Left renal cortex interstitium (tissue), 4 donors: ENCODE measurements at places on chromosomes 3 and 15.

DNA sequence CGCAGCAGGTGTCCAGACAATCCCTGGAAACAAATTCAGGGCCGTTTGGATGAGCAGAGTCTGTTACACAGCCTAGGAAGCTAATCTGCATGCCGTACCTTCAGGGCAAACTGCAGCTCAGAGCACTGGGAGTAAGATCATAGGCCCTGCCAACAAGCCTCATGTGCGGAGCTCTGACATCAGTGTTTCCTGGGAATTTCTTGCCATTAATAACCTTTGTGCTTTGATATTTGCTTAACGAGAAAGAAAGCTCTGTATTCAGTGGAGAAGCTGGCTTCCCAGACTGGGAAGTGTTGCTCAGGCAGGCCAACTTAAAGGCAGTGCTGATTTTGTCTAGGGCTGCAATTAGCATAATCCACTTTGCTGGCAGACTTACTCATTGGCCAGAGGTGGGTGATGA lies 116.1 kb upstream of the KLHL25 start:
- no peak for DNase-seq

DNA sequence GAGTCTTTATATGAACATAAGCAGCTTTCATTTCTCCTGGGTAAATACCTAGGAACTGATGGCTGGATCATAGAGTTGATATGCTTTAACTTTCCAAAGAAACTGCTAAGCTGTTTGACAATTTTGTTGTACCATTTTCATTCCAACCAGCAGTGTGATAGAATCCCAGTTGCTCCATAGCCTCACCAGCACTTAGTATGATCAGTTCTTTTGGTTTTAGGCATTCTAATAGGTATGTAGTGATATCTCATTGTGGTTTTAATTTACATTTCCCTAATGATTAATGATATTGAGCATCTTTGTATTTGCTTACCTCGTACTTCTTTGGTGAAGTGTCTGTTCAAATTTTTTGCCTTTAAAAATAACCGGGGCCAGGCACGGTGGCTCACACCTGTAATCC lies 38.4 kb upstream of the SMAD6 start:
- no peak for DNase-seq

DNA sequence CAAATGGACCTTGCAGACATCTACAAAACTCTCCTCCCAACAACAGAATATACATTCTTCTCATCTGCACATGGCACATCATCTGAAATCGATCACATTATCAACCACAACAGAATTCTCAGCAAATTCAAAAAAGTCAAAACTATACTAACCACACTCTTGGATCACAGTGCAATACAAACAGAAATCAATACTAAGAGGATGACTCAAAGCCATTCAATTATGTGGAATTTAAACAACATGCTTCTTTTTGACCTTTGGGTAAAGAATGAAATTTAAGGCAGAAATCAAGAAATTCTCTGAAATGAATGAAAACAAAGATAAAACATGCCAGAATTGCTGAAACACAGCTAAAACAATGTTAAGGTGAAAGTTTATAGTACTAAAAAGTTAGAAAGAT lies 358.1 kb downstream of the NSUN3 start:
- DNase-seq: no peak

DNA sequence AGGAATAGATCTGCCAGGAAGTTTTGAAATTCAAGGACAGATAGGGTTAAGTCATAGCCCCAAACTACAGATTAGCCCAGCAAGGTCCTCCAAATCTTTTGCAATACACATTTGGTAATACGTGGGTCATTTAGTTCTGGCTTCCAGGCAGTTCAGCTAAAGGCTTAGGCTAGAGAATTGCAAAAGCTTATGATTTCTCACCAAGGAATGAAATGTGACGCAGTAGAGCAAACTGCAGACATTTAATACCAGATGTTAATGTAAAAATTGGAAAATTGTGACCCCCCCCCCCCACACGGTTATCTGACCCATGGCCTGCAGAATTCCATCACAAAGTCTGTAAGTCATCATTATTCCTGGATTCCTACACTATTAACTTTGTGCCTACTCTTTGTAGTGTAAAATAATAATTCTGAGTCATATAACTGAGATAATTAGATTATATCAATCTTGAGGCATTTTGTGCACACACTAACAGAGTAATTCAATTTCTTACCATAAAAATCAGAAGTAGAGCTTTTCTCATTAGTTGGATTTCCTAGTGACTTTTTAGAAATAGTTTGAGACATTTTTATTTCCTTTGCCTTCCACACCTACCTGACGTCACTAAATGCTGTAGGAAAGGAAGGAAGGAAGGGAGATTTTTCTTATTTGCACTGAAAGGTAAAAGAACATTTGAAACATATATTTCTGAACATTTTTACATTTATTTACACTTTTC lies 235.2 kb downstream of the DTWD1 start:
- DNase-seq: no peak

DNA sequence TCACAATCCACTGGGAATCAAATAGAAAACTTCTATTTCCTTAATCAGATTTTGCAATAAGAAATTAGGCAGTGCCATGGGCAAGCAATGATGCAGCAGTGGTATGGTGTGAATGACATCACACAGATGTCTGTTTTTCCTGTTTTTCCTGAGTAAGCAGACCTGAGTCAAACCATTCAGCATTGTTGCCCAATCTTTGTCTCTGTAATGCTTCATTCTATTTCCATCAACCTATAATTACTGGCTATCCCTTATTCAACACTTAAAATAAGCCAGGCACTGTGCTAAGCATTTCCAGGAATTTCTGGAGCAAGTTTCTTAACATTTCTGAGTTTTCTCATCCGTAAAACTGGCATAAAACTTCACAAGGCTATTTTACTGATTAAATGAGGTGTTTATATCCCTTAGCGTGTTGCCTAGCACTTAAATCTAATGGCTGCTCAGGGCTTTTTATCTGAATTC lies 11.3 kb upstream of the OXSR1 start:
- no peak for DNase-seq

DNA sequence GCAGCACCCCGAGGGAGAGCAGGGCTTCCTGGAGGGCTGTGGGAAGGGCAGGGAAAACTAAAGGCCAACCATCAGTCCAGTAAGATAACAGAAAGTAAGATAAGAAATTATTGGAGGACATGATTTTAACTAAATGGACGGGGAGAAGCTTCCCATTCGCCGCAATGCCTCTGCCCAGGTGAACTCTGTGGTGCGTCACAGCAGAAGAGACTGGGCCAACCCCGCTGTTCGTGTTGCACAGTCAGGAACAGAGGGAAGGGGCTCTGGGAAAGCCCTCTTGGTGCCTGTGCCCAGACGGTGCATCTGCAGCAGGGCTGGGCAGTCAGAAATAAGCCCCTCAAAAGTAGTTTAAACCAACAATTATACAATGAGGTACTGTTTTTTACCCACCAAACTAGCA lies 284.1 kb downstream of the OCA2 start:
- no peak for DNase-seq

GRCh38 chr3:38019658-38020341 lies 9.6 kb downstream of the PLCD1 start:
- no peak for DNase-seq
